Adipocyte (in vitro differentiated cells): ENCODE measurements at places on chromosomes 5 and 9.

DNA sequence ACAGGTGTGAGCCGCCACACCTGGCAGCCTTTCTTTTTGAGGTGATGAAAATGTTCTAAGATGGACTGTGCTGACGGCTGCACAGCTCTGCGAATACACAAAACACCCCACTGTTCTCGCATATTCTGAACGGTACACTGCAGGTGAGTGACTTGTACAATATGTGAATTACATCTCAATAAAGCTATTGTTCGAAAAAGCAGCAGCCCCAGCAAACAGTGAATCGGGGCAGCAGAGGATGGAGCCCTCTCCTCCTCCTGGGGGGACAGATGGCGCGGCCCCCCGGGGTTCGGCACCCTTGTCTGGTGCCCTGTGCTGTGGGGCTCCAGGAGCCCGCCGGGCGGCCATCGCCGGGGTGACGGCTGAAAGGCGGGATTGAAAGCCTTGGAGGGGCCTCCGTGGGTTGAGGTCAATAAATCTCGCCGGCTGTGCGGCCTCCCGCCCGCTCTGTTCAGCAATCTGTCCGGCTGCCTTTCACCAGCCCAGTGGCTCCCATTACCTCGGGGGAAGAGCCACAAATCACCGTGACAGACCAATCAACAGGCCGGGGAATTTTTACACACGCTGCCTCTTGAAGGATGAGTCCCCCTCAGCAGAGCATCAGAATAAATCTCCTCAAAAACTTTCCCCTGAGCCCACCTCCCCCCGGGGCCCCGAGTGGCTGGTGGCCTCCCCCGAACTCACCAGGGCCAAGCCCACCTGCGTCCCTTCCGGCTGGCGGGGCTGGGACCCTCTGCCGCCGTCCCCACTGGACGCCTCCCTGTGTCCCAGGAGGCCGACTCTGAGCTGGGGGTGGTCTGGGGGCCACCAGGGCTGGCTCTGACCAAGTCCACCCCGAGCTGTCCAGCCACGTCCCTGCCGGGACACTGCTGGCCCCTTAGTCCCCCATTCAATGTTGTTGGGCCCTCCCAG, 37.8 kb upstream of the TMEM250 start:
- DNase-seq, result no peak

GRCh38 chr5:132865668-132866341, 464 bp downstream of the GDF9 start:
- DNase-seq, result no peak

GRCh38 chr5:94244921-94245320, 373.5 kb downstream of the KIAA0825 start:
- no peak for DNase-seq

DNA sequence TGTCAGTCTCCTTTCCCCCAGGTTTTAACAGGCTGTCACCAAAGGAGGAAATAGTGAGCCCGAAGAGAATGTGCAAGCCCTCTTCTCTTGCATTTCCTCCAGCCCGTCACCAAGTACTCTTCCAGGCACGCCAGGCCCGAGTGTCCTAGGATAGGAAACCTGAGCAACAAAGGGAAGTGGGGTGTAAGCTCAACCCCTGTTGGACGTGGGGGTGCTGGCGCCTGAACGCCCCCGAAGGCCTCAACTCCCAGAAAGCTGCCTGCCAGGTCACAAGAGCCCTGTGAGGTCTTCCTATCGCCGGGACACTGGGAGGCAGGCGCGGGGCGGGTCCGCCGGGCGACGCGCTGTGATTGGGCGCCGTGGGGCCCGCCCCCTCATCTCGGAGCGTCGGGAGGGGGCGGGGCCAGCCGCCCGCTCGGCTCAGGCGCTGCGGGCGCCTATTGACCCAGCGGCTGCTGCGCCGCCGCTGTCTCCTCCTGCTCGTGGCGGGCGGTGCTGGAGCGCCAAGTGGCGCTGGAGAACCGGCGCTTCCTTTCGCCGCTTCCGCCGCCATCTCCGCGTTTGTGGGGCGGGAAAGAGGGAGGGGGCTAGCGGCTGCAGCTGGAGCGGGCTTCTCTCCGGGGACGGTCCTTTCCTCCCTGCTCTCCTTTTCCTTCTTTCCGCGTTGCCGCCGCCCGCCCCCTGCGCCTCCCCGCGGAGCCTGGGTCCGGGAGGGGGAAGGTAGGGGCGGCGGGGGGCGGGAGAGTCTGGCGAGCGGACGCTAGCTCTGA, 572 bp upstream of the MAN2A1 start:
- peak; percentile 95 for DNase-seq

- no peak for DNase-seq
These were observed 292.2 kb downstream of the IRX2 start for GRCh38 chr5:2459251-2459650.

GRCh38 chr5:168209244-168209995, 82.0 kb upstream of the WWC1 start:
- peak; percentile 21 for DNase-seq

- no peak for DNase-seq
These were observed 39.0 kb downstream of the FAM240B start for GRCh38 chr9:38680837-38681445.

DNA sequence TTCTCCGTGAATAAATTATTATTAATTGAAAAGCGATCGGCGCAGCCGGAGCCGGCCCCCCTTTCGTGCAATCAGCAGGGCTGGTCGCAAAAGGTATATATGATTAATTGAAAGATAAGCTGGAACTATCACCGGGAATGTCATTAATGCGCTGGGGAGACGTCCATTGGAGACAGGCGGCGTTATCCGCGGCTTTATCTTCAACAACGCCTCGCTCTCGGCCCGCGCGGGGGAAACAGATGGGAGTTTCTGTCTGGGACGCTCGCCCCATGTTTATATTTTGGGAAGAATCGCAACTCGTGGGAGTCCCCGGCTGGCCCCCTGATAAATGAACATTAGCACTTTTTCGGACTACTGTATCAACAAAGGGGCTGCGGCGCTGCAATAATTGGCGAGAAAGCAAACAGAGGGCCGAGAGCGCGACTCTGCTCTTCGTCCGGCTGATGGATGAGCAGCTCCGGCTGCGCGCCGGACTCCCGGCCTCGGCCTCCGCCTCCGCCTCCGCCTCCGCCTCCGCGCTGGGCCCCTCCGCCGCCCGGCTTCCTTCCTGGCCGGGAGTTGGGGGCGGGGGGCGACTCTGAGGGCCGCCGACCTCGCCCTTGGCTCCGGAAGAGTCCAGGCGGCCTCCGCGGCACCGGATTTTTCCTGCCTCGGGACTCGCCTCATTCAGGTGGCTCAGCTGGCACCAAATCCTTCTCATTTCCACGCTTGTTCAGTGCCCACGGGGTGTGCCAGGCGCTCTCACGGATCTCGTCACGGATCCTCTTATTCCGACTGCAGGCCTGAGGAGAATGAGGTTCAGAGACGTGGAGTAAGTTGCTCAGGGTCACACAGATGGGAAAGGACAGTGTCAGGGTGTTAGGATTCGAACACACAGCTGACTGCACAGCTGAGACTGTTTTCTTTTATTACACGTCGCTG, 3.6 kb upstream of the NKX2-5 start:
- DNase-seq, result no peak

DNA sequence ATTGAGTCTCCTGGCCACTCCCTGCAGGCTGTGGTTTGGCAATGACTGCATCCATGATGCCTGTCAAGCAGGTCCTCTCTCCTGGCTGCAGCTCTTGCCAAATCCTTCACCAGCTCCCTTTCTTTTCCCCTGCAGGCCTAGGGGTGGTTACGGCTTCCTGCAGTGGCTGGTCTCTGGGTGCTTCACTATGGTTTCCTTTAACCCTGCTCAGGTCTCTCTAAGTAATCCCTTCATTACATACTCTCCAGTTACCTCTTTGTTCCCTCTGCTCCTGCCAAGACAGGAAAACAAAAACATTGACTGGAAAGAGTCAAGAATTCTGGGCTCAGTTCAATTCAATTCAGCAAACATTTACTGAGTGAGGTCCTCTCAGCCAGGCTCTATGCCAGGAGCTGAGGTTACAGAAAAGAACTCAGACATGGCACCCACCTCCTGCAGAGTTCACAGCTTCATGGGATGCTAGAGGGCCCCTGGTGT, 19.8 kb upstream of the PTPN3 start:
- no peak for DNase-seq

DNA sequence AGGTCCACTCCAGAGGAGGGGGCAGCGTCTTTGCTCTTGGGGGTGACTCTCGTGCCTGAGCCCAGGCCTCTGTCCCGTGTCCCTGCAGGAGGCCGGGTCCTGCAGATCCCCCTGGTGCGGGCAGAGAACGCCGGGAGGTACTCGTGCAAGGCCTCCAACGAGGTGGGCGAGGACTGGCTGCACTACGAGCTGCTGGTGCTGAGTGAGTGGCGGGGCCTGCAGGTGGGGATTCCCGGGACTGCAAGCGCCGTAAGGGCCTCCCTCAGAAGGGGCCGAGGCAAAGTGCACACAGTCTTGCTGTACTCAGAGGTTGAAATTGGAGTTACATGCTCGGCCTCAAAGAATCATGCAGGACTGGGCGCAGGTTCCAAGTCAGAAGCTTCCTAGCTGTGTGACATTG, 62.7 kb upstream of the ASS1 start:
- DNase-seq, result no peak

DNA sequence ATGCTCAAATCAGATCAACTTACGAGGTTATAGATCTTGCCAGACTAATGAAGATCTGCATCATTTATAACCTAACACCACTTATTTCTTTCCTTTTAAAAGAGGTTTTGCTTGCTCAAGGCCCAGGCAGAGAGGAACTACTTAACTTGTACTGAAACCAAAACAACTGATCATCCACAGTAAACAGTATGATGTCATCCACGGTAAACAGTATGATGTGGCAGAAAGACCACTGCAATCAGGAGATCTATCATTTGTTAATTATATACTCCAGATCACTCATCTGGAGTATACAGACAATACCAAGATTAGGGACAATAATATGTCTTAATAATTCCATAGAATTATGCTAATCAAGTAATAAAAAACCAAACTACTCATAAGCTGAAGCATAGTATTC, 116.8 kb downstream of the ADAMTS6 start:
- no peak for DNase-seq

GRCh38 chr9:5790923-5791322, 42.0 kb downstream of the ERMP1 start:
- no peak for DNase-seq

DNA sequence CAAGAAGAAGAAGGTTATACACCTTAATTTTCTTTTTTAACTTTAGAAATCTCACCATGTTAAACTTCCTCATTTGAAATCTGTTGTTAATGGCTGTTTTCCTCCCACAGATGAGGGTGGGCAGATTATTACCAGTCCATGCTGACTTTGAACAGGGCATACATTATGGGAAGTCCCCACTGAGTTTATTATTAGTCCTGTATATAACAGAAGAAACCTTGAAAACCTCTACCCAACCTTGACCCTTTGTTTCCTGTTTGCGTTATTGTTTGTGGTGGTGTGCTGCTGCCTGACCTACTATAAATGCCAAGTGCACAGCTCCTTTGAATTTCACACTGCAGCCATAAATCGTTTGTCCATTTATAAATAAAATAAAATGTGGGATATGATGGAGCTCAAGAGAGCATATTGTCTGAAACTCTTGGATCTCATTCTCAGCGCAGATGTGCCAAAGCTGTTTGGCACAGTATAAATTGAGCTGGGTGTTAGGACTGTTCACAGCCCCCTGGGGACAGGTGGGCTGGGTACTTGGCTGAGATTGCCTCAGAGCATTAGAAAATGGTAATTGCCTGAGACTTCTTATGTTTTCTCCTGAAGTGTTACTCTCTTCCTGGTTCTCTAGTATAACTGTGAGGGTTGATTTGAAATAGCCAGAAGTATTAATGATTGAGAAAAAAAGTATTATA, 139.6 kb downstream of the SPATA31D1 start:
- no peak for DNase-seq

- no peak for DNase-seq
These were observed 532.4 kb upstream of the ITGA1 start for GRCh38 chr5:52255308-52255707.

DNA sequence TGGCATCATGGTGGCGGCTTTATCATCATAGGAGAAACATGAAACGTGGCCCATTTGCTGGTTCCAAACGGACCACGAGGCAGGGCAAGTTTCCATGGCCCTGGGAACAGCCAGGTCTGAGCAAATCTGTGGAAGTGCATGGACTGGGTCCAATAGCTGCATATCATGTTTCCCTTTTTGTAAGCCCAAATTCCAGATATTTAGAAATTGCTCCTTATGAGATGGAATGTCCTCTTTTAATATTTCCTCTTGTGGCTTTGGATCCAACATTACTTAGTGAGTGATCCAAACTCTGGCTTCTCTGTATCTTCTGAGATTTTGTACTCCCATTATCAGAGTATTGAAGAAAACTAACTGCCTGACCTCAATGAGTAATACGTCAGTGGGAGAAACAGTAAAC, 79.8 kb upstream of the FBXL7 start:
- no peak for DNase-seq

GRCh38 chr5:14032918-14033317, 88.4 kb upstream of the DNAH5 start:
- peak; percentile 3 for DNase-seq

DNA sequence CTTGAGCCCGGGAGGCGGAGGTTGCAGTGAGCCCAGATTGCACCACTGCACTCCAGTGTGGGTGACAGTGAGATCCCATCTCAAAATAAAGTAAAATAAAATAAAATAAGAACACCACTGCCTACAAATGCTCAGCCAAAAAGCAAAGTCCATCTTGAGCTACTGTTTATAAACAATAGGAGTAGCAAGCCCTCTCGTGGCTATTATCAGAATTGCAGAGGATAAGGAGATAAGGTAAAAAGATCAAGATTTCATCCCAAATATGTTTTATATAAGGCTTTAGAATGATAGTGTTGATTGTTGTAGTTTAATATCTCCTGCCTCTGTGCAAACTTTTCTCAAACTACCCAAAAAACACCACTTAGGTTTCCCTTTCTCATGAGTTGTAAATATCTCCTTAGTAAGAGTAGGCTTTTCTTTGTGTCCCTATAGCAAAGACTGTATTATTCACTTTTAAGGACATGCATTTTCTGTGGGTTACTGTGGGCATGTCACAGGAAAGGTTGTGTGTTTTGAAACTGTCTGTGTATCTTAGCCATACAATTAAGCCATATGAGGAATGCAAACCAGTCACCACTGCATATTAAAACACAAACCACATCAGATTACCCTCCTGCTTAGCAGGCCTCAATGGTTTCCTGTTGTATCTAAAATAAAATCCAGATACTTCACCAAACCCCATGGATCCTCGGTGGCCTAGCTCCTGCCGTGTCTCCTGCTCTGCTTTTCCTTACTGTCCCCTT, 31.8 kb upstream of the CKS2 start:
- DNase-seq, result peak; percentile 89

GRCh38 chr5:180353048-180353979, at the start of gene GFPT2:
Gene GFPT2, minus strand, starts transcription at chr5:180353336. Its CDS starts 119 bp downstream, at chr5:180353217.
- DNase-seq, result peak; percentile 95

DNA sequence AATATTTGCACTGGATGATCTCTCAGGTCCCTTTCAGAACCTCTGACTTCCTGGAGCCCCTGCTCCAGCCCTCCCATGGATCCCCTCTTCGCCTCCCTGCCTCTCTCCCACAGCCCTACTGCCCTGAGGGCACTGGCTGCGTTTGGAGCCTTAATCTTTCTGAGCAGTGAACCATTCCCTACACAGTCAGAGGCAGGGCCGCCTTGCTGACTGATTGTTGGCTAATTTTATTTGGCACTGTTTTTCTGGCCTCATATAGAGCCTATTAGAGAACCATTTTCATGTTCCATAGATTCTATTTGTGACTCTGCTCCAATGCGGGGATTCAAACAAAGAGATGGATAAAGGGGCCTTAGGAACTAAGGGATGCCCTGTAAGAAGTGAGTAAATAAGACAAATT, 91.1 kb downstream of the BRINP1 start:
- no peak for DNase-seq

- no peak for DNase-seq
These were observed 164.5 kb downstream of the TMEM38B start for GRCh38 chr9:105858877-105859276.
